ENCODE measurements at places on chromosomes 7 and 10.

DNA sequence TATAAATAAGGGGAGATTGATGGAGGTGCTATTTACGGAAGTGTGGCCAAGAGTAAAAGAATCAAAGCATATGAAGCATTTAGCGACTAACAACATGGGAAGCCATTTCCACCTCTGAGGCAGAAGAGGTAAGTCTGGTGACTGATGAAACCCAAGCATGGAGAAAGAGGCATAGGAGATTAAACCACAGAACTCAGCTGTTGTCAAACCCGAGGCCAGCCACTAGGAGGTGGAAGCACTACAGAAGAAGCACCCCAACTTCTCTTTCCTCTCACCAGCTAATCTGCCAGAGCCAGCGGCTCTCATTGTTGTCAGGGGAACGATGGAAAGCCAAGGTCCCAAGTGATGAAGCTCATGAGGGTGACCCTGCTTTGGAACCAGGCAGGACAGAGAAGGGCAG, 19.6 kb upstream of the CNTNAP2 start:
- DNase-seq, result no peak

- DNase-seq, result no peak
Observed at GRCh38 chr7:557558-557881, 37.9 kb upstream of the PDGFA start.

GRCh38 chr10:121339114-121339513, 259.1 kb downstream of the FGFR2 start:
- DNase-seq, result no peak

DNA sequence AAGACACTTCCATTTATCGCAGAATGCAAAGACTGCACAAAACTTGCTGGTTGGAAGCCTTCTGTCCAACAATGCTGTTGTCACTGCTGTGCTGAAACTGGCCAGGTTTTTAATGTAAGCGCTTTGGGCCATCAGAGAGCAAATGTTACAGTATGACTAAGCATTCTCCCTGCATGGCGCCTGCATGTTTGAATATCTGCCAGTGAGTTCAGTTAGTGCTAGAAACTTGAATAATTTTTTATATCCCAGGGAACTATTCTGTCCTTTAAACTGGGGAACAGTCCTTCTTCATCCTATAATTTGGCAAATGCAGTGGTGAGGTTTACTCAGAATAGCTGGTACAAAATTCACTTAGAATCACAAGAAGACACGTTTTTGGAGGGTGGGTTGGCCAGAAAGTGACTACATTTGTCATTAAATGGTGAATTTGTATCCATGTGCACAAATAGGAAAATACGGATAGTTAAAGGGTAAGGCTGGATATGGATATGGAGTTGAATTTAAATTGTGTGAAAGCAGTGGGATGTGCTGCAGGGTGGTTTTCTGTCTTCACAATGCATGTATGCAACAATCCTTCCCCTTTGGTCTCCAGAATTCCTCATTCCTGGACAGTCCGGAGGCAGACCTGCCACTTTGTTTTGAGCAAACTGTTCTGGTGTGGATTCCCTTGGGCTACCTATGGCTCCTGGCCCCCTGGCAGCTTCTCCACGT, 1.7 kb downstream of the ABCC2 start:
- no peak for DNase-seq

DNA sequence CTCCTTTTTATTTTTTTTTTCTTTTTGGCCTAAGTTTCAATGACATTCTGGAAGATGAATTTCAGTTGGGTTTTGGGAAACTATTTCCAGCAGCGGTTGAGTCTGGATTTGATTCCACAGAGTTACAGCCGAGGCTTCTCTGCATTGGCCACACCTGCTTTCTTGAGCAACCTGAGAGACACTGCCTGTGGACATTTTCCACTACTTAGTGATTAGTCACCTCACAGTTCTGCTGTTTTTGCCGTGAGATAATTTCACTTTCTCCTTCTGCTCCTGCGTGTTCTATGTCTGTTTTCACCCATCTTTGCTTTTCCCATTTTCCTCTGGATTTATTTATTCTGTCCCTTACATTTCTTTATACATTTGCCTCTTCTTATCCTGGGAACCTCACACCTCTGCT, 243.0 kb downstream of the BICC1 start:
- DNase-seq, result no peak

Measured in activated naive CD4-positive, alpha-beta T cell (primary cell).